ENCODE measurements at places on chromosomes 4 and X. TPM values are rescaled to one million over a fixed set of nuclear protein-coding genes. Genes with fewer than 3 reads are reported as not detected.

- DNase-seq = no peak
These were observed 443.7 kb downstream of the CENPC start for GRCh38 chr4:67101612-67102011.

- DNase-seq = no peak
These were observed 528.6 kb downstream of the IL15 start for GRCh38 chr4:142164767-142165500.

- DNase-seq = no peak
These were observed 78.5 kb downstream of the ABLIM2 start for GRCh38 chr4:8079916-8080753.

- peak; percentile 78 for DNase-seq
These were observed 144.6 kb downstream of the AMELX start for GRCh38 chrX:11437642-11438379.

DNA sequence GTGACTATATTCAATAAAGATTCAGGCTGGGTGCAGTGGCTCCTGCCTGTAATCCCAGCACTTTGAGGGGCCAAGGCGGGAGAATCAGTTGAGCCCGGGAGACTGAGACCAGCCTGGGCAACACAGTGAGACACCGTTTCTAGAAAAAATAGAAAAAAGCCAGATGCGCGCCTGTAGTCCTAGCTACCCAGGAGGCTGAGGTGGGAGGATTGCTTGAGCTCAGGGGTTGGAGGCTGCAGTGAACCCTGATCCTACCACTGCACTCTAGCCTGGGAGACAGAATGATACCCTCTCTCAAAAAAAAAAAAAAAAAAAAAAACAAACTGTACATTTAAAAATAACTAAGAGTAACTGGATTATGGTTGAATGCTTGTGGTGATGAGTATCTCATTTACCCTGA is 1.1 kb downstream of the NUDT6 start:
- no peak for DNase-seq

DNA sequence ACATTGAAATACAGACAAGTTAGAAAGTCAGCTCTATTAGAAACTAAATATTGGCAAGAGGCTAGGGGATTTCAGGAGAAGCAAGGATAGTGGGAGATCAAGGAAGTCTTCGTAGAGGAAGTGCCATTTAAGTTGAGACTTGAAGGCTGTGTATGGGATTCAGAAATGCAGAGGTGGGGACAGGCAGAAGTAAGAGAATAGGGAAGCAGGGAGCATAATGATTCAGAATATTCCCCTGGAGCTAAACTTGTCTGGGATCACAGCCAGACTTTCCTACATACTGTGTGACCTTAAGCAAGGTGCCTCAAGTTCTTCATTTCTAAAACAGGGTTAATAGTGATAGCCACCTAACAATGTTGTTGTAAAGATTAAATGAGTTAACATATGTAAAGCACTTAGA is 108.8 kb downstream of the DDIT4L start:
- DNase-seq = no peak

DNA sequence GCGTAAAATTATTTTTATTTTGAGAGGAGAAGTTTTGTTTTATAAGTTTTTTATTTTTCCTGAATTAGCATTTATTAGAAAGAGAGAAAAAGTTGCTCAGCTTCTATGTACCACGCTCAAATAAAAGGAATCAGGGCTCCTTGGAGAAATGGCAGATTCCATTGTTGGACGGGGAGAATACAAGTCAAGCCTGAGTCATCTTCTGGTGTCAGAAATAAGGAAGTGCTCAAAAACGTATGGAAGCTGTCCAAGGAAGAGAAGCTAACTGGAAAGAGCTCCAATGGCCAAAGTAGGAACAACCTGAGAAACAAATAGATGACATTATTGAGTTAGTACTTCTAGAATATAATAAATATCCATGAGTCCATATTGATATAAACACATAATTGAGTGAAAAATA is 89.3 kb upstream of the NEIL3 start:
- peak; percentile 33 for DNase-seq

- DNase-seq = peak; percentile 34
These were observed 99.3 kb downstream of the ANXA5 start for GRCh38 chr4:121597346-121597934.

The SLITRK4 gene
- total RNA-seq = 3.0 TPM

Measured in LHCN-M2 (cell line).